Caudate nucleus (tissue), 63 donors: ENCODE measurements at places on chromosomes 13 and 19.

DNA sequence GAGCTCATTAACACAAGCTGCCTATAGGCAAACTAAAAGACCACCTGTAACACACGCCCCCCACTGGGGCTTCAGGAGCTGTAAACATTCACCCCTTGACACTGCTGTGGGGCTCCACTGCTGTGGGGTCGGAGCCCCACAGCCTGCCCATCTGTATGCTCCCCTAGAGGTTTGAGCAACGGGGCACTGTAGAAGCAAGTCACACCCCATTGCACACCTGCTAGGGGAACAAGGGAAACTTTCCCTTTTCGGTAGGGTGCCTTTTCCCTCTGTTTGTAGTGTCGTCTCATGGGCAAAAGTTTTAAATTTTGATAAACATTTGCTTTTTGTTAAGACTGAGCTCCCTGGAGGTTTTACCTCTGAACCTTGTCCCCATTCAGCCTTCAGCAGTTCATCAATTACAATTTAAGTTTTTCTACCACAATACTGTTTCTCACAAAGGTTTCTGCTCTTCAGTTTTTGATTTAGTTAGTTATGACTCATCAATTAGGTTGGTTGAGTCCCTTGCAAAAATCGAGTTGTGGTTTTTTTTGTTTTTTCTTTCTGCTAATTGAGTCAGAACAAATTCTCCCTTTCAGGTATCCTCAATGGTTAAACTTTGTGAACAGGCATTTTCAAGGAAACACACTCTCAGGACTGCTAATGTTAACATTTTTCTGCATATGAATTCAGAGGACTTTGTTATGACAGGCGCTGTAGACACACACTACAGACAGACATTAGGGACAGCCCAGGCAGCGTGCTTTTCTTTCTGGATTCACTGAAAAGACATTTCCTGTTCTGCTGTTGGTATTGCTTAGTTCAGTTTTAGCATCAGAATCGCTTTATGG, 35.1 kb downstream of the ZNF433 start:
- DNase-seq, result no peak

GRCh38 chr19:57434386-57435061, 601 bp upstream of the ZNF749 start:
- no peak for DNase-seq

DNA sequence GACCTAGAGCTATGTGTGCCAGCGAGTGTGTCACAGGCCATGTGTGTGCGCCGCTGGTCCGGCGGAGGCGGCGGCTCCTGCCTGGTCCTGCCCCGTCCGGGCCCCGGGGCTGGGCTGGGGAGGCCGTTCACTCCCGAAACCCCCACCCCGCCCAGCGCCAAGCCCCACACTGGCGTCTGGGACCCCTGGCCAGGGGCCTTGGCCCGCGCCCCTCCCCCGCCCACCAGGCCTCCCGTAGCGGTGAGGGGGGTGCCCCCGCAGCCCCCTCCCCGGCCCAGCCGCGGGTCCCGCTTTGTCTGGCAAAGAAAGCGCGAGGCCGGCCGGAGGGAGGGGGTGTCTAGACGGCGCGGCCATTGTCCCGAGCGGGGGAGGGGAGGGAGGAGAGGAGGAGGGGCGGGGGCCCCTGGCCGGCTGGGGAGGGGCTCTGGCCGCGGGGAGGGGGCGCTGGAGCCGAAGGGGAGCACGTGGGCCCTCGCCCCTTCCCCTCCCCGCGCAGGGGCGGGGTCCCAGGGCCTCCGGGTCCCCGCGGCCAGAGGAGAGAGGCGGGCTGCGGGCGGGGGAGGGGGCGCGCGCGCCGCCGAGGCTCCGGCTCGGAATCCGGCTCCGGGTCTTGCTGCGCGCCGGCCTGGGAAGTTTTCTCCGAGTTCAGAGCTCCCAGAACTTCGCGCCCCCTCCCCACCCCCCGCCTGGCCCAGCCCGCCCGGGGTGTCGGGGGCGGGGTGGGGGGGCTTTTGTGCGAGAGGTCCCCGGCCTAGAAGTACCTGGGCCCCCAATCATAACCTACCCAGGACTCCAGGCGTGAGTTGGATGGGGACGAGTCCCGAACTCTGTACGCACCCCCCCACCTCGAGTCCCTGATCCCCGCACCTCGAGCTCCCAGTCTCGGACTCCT, 888 bp downstream of the NOTCH3 start:
- DNase-seq, result no peak

DNA sequence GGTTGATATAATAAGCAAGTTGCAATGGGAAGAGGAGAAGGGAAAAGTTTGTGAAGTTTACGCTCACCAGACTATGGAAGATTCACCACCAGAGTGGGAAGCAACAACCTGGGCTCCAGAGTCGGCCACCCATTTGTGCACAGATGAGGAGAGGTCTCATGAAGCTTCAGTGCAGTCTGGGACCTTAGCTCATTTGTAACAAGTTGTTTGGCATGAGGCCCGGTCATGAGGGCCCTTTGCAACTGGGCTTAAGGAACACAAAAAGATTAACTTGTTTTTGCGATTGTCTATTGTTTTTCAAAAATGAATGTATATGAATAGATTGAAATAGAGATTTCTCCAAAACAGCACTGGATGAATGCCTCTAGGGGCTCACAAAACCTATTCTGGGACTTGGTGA, 94.2 kb downstream of the ZNF737 start:
- no peak for DNase-seq

GRCh38 chr13:103066079-103066780, at the start of gene SLC10A2:
Gene SLC10A2 (minus strand): TSS chr13:103066417. CDS start chr13:103066249, 168 bp downstream.
- no peak for DNase-seq

DNA sequence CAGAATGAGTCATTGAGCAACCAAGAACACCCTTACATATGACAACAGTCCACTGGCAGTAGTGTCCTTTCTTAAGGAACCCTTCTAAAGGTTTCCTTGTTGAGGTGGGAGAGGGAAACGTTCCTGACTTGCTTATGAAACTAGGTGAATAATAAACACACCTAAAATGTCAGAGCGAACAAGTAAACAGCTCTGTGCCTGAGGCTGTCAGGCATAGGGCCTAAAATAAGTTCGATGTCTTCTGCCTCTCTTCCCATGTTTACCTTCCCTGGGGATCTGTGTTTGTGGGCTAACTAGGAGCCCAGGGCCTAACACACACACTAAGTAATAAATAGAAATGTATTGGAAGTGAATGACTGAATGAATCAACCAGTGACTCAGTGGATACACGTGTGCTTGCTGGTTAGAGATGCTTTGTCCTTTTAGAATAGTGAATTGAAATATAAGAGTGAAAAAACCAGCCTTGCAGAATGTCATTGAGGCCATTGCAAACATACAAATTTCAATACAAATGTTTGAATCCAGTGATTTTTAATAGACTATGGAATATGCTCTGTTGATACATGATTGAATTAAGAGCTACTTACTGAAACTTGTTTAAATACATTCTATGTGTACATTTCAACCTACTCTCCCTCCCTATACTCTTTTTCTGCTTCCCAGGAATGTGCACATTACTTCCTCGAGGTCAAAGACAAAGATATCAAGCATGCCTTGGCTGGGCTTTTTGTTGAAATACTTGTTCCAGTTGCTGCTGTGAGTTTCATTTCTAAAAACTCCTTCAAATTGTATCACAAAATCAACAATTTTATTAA, 102.9 kb downstream of the FRY start:
- no peak for DNase-seq

DNA sequence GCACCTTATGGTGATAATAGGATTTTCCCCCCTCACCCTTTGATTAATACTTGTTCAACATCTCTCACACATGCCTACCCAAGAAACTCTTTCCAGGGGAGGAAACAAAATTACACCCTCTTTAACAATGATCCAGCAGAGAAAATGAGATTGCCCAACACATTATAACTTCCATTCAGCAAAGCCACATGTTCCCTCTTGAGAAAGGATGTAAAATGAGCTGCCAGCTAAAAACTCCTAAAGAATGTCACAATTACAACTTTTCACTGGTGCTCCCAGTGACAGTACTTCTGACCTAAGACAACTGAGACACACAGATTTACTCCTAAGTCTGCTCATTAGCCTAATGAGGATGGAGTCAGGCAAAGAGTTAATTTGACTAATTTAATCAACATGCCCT, 621.4 kb downstream of the DIAPH3 start:
- DNase-seq, result no peak

DNA sequence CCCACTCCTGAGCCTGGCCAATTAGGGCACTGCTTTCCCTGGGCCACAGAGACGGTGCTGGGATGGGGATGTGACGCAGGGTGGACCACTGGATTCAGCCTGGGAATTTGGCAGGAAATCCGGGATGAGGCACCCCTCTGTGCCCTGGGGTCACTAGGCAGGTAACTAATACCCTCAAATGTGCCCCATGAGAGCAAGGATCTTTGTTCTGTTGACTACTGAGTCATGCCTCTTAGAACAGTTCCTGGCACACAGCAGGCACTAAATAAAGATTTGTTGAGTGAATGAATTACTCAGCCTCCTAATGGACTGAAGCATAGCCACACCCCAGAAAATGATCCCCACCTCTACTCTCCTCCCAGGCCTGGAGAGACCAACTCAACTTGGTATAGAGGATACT, 15.9 kb downstream of the OPA3 start:
- no peak for DNase-seq

DNA sequence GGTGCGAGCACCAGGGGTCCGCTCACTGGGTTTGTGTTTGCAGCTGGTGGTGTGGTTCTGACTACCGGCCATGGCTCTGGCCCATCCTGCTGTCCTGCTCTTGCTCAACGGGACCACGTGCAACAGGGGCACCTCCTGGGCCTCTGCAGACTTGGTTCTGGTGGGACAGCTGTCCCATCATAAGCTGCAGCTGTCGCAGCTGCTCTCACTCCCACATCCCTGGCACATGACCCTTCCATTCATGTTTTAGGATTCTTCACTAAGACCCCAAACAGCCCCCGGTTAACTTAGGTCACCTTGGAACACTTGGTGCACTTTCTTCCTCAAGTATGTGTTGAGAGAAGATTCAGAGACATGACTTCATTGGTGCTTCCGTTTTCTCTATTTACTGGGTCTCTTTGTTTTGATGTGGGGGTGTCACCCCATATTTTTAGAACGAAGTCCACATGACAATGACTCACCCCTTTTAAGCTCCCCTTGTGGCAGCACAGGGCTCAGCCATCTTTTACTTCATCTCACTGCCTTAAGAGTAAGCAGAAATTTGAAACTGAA, 68.4 kb upstream of the ARHGEF7 start:
- DNase-seq, result no peak

- no peak for DNase-seq
Observed at GRCh38 chr19:31278555-31279435, 70.4 kb downstream of the TSHZ3 start.

DNA sequence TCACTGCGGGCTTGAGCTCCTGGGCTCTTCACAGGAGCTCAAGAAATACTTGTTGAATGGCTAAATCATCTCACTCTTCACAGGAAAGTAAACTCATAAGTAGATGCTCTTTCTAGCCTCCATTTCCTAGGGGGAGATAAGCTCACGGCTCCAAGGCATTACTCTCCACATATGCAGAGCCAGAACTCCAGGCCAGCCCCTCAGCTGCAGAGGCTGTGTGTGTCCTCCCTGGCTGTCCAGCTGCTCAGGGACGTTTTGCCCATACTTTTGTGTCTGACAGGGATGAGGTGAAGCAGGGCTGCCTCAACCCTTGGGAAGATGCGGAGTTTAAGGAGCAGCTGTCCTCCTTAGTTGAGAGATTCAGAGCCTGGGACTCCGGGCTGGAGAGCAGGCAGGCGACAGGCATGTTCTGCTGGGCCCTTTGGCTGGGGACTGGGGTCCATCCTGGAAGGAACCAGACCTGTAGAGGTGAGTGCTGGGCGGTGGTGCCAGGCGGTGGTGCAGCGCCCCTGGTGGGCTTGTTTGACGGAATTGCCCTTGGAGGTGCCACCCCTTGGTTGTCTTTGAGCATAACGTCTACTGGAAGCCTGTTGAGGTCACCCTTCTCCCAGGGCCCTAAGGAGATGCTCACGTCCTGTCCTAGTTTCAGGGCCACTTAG, 20.5 kb upstream of the SLC15A1 start:
- no peak for DNase-seq

DNA sequence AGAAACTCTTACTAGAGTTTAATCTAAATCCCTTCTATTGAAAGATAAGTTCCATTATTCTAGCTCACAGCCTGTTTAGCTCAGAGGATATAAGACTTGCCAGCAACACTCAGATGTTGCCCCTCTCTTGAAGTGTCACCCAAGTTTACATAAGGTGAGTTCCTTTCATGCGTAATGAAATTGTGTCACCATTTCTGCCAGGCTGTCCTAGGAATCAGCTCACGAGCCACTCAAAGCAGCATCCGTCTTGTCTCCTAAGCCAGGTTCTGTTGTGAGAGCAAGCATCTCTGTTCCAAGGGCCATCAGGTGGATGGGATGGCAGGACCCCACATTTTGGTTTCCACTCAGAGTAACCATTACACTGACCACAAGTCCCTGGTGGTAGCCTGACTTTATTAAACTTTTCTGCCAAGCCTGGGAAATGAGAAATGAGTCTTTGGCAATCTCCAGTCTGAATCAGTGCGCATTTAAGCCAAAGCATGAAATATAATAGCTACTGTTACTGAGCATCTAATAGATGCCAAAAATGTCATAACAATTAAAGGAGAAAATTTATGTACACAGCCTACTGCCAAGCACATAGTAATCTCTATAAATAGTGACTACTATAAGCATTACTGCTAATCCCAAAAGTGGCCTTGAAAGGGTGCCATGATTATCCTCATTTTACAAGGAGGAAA, 179.6 kb upstream of the MIR17HG start:
- DNase-seq, result no peak

DNA sequence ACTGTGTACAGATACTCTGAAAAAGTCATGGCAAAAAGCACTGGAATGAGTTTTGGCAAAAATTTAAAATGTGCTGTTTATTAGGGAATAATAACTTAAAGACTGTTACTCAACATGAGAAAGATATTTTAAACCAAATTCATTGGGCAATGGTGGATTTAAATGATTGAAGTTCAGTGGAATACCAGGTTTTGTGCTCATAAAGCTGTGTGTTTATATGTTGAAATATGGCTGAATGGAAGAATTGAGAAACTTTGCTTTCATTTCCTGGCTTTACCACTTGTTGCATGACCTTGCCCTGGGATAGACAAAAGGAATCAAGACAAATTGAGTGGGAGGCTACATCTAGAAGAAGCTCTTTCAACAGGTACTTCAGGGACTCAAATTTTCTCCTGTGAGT, 246.4 kb downstream of the GPC5 start:
- no peak for DNase-seq

DNA sequence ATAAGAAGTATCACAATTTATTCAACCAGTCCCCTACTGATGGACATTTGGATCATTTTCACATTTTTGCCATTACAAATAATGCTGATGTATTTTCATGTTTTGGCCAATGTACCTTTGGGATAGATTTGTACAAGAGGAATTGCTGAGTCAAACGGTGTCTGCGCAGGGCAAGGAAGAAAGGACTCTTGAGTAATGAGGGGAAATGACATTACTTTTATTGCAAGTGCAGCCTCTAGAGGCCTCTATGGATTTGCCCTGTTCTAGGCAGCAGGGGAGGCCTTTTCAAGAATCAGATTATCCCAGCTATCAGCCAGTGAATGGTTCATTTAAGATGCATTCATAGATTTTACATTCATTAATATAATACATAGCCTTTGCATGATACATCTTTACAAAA, 32.9 kb upstream of the GTF3A start:
- no peak for DNase-seq

GRCh38 chr13:28610996-28611395, 47.9 kb upstream of the POMP start:
- no peak for DNase-seq
